ENCODE measurements at places on chromosomes 12 and 14.

- DNase-seq = no peak
Measured at GRCh38 chr12:11651381-11651780, 1.9 kb downstream of the ETV6 start.

GRCh38 chr14:23351681-23352505 is 794 bp downstream of the SLC22A17 start:
- no peak for DNase-seq

- DNase-seq = peak; percentile 79
Measured at GRCh38 chr12:14260011-14260993, 105.2 kb upstream of the ATF7IP start.

DNA sequence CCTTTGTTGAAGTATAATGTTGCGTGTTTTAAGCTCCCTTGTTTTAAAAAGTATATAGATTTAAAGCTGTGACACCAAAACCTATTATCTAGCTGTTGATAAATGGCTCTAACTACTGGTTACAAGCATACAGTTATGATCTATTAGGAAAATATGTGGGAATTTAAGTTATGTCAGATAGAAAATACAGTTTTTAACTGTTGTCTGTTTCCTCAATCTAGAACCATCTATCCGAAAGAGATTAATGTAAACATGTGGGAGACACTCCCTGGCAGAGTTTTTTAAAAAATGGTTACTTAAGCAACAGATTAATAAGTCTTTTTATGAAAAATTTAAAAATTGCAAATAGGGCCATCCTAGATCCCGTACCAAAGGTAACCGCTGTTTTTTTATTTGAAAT is 8.2 kb downstream of the RPL36AL start:
- no peak for DNase-seq

DNA sequence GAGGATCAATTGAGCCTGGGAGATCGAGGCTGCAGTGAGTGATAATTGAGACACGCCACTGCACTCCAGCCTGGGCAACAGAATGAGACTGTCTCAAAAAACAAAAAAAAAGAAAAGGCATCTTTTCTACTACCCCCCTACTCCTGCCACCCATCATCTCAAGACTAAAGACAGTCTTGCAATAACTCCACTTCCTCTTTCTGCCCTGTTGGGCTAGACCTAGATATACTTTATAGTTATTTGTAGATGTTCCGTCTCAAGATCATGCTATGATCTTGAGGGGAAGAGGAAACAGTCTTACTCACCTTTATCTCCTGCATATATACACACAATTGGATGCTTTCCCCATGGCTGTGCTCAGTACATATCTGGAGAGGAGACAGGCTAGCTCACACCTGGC is 12.1 kb upstream of the ESPL1 start:
- no peak for DNase-seq

GRCh38 chr14:104138718-104139459 is 502 bp downstream of the KIF26A start:
- DNase-seq = no peak

- DNase-seq = no peak
Measured at GRCh38 chr14:103142026-103142425, 18.8 kb downstream of the TNFAIP2 start.

GRCh38 chr12:67182551-67182950 is 86.6 kb upstream of the CAND1 start:
- no peak for DNase-seq

GRCh38 chr12:52006726-52007157 is at the start of gene TAMALIN:
TAMALIN (plus strand) TSS chr12:52006946; CDS start chr12:52007020, 74 bp downstream.
- DNase-seq = peak; percentile 63

DNA sequence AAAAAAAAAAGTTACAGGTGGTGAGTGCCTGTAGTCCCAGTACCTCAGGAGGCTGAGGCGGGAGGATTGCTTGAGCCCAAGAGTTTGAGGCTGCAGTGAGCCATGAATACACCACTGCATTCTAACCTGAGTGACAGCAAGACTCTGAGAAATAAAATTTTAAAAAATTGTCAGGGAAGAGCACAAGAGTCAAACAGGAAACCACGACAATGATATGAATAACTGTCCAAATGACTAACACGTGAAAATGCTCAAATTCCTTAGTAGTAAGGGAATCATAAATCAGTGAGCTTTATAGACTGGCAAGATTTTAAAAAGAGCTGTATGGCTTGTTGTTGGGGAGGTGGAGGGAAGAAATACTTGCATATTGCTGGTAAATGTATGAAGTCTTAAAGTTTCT is 12.9 kb upstream of the ASPG start:
- DNase-seq = no peak

GRCh38 chr12:39239490-39240486 is 203.1 kb downstream of the KIF21A start:
- no peak for DNase-seq

- no peak for DNase-seq
Measured at GRCh38 chr12:122951406-122951805, 14.9 kb downstream of the ABCB9 start.

DNA sequence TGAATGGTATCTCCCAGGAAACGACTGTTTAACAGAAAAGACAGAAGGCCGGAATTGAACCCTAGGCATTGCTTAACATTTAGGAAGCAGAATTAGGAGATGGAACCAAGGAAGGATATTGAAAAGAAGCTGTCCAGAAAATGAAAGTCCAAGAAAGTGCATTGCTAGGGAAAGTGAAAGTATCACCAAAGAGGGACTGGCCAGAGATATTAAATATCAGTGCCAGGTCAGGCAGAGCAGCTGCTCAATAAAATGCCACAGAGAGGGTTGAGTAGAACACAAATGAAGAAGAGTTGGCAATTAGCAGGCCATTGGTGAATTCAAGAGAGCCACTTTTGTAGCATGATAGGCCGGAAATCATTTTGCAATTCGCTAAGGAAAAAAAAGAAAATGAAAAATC is 101.6 kb downstream of the CFAP54 start:
- DNase-seq = no peak

- no peak for DNase-seq
Measured at GRCh38 chr12:65419284-65420072, 141.0 kb downstream of the MSRB3 start.

GRCh38 chr14:22887260-22887989 is 4.4 kb downstream of the REM2 start:
- DNase-seq = no peak

- no peak for DNase-seq
Measured at GRCh38 chr14:93068711-93069110, 47.0 kb downstream of the ITPK1 start.

- no peak for DNase-seq
Measured at GRCh38 chr12:56205445-56205844, 16.2 kb upstream of the SMARCC2 start.
